ENCODE measurements at places on chromosomes 2 and 18.

- no peak for DNase-seq
Measured at GRCh38 chr2:147649998-147650397, 194.8 kb upstream of the ACVR2A start.

DNA sequence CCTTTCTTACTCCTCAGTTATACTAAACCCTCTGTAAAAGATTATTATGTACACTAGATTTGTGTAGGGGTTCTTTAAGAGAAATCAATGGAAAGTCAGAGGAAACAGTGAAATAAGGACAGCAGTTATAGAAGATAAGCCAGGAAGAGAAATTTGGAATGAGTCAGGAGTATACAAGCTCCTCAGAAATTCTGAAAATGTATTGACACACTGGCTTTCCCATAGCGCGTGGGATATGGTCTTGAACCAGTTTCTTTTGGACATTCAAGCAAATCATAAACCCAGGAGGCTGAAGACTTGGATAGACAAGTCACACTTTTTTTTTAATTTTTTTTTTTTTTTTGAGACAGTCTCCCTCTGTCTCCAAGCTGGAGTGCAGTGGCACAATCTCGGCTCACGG, 316.1 kb upstream of the MMADHC start:
- DNase-seq = no peak

DNA sequence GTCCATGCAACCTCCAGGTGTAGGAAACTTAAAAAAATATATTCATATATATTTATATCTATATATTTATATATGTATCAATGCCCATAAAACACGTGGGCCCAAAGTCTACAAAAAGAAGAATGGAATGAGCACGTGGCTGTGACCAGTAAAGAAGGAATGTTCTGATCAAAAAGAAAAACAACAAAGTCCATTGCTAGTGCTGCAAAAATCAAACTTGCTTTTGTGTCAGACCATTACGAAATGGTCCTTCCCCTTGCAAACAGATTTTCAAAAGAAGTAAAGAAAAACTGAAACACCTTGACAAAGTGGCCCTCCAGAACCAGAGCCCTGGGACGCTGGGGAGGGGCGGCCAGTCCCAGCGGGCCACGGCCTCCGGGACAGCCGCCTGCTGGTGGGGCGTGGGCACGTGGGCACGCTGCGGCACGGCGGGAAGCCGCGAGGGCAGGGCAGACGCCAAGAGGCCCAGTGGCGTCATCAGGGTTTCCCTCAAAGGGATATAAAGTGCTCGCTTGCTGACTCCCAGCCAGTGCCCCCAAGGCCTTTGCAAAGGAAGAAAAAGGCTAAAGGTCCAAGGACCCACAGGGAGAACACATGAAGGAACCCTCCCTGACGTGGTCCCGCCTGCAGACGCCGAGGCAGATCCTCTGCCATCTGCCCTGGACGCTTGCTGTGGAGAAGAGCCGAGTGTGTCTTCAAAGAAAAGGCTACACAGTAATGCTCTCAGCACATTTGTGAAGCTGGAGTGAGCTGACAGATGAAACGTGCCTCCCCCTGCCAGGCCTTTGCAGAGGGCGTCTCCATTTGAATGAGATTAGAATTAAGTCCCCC, 201.8 kb downstream of the TWIST2 start:
- DNase-seq = no peak

GRCh38 chr2:41234093-41234492, 782.2 kb upstream of the SLC8A1 start:
- no peak for DNase-seq

DNA sequence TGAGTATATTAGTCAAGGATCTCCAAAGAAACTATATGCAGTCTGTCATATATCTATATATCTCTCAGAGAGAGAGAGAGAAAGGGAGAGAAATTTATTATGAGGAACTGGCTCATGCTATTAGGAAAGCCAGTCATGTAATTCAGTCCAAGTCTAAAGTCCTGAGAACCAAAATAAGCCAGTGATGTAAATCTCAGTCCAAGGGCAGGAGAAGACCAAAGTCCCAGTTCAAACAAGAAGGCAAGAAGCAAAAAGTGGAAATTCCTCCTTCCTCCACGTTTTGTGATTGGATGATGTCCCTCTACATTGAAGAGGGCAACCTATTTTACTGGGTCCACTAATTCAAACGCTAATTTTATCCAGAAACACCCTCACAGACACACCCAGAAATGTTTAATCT, 34.2 kb upstream of the SPATS2L start:
- DNase-seq = no peak

DNA sequence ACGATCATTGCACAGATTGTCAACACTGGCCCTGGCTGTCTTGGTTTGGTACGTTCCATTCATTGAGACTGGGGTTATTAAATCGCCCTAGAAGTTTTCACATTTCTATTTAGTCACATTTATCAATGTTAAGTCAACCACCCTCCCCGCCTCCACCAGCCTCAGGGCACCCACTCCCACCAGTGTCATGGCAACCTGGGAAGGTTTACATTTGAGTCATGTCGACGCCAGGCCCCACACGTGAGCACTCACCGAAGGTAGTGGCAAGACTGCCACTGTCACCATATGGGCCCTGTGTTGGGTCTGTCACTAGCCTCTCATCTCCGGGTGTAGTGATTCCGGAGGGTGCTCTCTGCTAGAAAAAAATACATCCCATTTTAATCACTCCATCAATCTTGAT, 194.2 kb downstream of the TWIST2 start:
- DNase-seq = no peak

DNA sequence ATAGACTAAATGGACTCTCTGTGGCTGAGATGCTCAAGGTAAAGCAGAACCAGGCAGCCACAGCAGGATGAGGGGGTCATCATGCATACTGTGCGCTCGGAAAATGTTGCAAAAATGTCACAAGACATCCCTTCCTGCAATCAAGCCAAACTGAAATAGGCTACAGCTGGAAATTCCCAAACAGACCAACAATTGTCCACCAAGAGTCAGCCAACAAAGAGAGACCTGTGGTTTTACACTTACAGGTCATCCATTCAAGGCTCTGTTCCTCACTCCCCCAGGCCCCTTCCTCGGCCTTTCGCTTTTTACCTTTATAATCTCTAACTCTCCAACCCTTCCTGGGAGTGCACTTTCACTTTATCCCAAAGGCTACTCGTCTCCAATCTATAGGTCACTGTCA, 1066.9 kb downstream of the TSN start:
- no peak for DNase-seq

DNA sequence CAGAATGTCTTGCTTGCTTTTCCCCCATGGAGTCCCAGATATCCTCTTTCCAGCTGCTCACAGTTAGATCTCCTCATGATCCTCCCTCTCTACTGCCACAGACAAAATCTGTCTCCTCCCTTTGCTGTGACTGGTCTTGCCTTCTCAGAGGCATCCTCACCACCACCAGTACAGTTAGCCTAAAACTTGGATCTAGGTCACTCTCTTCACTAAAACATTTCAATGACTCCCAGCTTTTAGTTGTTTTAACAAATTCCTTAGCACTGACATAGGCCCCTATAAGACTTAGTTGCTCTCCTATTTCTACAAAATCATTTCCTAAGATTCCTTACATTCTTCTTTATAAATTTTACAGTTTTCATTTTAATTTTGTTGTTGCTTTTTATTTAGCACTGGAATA, 734.2 kb upstream of the CHAC2 start:
- DNase-seq = no peak

DNA sequence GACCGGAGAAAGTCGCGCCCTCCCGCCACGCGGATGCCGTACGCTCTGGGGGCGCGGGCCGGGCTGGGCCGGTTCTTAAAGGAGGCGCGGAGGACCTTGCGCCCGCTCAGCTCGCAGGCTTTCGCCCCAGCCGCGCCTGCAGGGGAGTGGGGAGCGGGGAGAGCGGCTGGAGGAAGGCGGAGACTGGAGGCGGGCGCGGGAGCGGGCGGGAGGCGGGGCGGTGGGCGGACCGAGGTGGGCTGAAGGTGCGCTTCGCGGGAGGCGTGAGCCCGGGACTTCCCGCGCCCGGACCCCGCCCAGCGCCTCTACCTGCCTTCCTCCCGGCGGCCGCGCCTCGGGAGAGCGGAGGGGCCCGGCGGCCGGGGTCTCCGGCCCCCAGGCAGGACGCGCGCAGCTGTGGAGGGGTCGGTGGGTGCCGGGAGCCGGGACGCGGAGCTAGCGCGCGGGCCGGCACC, at the start of gene ADRA2B:
ADRA2B (minus strand) TSS at position 148 of the 455 bp plus-strand sequence. CDS start 422 bp downstream, outside the sequence.
- peak; percentile 78 for DNase-seq

DNA sequence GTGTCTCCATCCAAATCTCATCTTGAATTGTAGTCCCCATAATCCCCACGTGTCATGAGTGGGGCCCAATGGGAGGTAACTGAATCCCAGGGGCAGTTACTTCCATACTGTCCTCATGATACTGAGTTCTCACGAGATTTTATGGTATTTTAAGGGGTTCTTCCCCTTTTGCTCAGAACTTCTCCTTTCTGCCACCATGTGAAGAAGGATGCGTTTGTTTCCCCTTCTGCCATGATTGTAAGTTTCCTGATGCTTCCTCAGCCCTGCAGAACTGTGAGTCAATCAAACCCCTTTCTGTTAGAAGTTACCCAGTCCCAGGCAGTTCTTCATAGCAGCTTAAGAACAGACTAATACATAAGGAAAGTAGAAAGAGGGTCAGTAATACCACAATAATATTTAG, 480.4 kb downstream of the KCNJ3 start:
- DNase-seq = no peak

DNA sequence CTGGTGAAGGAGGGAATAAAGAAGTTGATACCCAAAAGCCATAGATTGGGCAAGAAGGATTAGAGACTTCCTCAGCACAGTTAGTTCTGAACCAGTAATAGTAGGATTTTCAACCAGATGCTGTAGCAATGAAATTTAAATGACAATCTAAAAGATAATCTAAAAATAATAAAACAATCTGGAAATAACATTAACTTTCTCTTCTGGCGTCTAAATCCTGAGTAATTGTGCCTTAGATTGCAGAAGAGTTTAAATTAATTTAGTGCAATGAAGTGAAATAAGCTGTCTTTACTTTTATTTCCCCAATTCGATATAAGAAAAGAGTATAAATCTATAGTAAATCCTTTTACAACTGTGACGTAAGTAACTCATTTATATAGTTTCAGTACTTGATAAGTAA, 186.8 kb upstream of the DOK6 start:
- no peak for DNase-seq

DNA sequence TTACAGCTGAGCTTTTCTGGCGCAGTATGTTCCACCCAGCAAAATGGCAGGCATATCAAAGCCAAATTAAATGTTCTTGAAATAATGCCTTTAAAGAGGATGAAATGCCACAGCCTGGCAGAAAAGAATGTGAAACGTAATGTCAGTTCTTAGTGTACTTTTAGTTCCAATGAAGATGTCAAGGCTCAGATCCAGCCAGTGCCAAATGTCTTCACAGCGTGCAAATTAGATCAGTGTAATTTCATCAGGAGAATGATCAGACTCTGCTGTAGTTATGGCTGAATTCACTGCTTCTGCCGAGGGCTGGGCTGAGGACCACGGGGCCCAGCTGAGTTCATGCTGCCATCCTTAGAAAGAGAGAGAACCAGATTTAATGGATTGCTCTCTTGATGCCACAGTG, 78.7 kb upstream of the ITGA4 start:
- no peak for DNase-seq

DNA sequence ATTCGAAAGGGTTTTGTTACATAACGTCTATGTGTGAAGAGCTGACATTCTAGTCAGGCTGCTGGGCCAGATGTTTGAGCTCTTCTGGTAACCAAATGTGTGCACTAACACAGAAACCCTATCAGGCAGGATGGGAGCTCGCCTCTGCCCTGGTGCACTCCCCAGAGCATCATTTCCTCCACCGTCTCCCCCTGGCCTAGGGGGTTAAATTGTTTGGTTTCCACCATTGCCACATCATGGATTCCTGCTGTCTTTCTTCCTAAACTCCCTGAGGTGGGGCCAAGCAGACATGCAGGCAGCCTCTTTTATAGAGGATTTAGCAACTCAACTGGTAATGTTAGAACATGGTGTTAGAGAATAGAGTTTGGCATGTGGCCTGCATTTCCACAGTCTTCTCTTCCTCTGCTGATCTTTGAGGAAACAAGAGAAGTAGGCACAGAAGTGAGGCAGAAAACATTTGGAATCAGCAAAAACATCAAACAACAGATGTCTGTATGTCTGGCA, 87.3 kb downstream of the ANTXR1 start:
- DNase-seq = no peak

- no peak for DNase-seq
Measured at GRCh38 chr2:31888550-31888949, 122.3 kb downstream of the MEMO1 start.

DNA sequence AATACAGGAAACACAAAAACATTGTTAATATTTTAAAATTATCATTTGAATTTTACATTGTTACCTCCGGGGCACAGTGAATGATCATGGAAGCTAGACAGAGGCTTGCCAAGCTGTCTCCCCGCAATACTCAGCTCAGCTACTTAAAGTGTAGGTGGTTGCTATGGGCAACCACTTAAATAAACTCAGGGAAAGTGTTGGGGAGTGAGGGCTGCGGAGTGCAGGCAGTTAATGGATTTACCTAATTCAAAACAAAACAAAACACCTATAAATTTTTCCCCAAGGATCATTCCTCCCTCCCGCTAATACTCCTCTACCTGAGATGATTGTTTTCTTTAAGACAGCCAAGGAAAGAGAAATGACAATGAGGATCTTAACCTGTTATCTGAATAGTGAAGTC, 349.5 kb downstream of the TGIF1 start:
- DNase-seq = no peak

DNA sequence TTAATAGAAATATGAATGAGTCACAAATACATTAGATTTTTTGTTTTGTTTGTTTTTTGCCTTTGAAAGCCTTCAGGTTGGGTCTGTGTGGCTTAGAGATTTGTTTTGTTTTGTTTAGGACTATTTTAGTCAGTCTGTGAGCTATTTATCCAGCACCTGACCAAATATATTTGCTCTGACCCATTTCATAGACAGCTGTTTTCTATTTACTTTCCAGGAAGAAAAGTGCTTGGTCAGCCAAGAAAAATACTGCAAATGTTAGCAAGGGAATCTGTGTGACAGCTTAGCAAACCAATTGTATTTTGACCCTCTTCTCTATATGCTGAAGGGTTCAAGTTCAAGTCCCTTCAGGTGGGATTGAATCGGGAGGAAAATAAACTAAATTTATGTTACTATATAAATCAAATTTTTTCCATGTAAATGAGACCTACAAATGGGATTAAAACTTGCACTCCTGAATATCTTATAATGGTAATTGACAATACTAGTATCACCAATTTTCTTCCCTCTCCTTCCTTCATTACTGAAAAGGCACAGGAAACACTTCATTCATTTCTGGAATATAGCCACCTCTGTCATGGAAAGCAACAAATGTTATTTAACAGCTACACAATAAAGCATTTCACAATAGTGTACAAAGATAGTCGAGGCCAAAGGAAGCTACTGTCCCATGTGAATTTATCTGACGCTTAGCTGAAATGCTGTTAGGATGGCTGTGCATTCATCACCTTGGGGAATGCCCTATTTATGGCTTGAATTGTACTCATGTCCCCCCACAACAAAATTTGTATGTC, 23.1 kb upstream of the KLF7 start:
- no peak for DNase-seq

- no peak for DNase-seq
Measured at GRCh38 chr2:53544871-53545558, 222.6 kb upstream of the CHAC2 start.

GRCh38 chr2:190846746-190847145, 33.9 kb upstream of the GLS start:
- DNase-seq = no peak
